NCI-H510A treated with DMSO at 0.1 percent for 48 hours (cell line): ENCODE measurements at places on chromosomes 6 and 20.

DNA sequence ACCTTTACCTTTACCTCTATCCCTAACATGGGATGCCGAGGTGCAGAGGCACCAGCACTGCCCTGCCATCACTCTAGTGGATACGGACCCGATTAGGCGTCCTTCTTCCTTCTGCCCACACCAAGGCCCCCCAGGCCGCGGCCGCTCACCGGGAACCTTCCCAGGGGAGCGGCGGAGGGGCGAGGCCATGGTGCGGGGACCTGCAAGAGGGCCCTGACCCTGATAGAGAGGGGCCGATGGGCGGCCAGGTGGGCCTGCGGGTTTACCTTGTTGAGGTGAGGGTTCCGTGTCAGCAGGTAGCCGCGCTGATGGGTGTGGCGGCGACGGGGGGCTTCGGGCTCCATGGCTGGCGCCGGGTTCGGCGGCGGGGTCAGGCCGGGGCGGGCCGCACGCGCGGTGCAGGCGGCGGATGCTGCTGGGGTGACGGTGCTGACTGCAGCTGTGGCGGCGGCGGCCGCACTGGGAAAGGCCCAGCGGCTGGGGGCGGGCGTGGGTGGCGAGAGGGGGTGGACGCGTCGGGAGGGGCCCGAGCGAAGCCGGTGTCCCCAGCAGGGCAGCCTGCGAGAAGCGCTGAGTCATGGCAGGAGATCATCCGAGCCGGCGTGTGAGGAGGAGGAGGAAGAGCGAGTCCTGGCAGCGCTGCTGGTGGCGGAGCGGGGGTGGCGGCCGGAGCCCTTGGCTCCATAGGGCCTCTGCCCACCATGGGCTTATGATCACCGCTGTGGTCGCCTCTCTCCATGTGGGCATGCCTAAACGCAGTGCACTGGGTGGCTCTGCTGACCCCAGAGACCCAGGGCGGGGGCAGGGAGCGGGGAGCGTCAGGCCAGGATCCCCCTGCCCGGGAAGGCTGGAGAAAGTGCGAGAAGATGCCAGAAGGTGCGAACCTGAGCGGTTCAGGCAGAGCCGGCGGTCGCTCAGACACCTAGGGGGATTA is at the start of gene ME1:
ME1 (minus strand) TSS at position 441 of the 934 bp plus-strand sequence; CDS start at position 344, 97 bp downstream.
- peak; percentile 49 for DNase-seq

- no peak for DNase-seq
Measured at GRCh38 chr6:130218134-130218533, 4.6 kb downstream of the SAMD3 start.

DNA sequence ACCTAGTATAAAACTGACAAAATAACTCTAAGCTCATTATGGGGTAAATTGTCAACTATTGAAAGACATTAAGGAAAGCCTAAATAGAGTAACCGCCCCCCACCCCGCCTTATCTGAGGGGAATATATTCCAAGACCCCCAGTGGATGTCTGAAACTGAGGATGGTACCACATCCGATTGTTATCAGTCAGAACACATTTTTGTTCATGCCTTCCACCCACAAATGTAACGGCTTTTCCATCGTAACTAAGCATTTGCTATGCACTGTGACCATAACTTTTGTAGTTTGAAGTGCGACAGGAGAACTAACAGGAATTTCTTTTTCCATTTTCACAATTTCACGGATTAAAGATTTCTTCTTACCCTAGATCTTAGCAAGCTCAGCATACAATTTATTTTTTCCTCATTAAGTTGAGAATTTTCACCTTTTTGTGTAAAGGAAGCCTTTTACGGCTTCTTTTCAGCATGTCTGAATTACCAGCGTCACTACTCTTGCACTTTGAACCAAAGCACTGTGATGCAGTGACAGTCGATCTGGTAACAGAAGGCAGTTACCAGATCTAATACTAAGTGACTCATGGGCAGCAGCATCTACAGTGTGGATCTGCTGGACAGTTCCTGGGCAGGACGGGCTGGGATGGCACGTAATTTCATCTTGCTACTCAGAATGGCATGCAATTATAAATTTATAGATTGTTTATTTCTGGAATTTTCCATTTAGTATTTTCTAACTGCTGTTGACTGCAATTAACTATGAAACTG is 11.8 kb downstream of the CFAP61 start:
- DNase-seq, result no peak

GRCh38 chr6:153172815-153173214 is 41.7 kb upstream of the RGS17 start:
- DNase-seq, result no peak

- DNase-seq, result peak; percentile 12
Measured at GRCh38 chr20:46774236-46774635, 64.8 kb downstream of the SLC2A10 start.

DNA sequence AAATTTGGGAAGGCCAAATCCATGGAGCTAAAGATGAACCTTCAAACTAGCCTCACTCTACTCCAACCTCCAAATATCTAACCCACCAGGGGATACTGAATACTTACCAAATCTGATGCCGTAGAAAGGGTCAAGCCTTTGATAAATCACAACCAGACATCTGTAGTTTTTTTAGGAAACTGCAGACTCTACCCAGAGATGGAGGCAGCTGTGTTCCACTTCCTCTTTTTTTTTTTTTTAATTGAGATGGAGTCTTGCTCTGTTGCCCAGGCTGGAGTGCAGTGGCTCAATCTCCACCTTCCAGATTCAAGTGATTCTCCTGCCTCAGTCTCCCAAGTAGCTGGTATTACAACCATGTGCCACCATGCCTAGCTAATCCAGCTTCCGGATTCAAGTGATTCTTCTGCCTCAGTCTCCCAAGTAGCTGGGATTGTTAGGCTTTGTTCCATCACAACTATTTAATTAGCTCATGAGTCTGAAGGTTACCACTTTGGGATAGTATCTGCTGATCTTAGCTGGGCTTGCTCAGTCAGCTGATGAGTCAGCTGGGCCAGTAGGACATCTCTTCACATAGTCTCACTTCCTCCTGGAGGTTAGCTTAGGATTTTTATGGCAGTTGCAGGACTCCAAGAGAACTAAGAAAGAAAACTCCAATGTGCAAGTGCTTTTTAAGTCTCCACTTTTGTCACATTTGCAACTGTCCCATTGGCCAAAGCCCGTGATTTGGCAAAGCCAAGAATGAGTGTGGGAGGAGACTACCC is 13.3 kb downstream of the FRK start:
- no peak for DNase-seq

DNA sequence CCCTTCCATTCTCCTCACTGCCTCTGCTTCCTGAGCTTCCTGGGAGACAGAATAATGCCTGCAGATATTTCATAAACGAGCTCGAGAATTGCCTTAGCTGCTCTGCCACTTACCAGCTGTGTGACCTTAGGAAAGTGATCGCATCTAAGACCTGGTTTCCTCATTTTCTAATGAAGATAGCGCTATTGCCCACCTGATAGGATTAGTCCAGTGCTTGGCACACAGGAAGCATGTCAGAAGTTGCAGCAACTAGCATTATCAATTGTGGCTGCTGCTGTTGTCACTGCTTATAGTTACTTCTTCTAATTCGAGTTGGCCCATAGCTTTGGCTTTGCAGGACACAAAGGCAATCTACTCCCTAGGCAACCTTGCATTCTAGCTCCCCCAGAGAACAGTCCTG is 305.5 kb upstream of the SGK1 start:
- DNase-seq, result no peak

DNA sequence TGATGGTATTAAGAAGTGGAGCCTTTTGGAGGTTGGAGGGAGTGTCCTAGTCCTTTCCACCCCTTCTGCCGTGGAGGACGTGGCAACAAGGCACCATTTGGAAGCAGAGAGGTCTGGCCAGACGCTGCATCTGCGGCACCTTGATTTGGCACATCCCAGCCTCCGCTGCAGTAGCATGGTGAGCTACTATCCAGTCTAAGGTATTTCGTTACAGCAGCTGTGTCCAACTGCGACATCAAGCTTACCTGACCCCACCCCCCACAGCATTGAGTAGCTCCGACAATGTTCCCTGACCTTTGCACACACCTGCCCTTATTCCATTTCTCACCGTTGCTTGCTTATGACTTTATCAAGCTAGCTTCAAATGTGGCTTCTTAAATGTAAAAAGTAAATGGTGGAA is 29.8 kb upstream of the SYNJ2 start:
- peak; percentile 15 for DNase-seq

DNA sequence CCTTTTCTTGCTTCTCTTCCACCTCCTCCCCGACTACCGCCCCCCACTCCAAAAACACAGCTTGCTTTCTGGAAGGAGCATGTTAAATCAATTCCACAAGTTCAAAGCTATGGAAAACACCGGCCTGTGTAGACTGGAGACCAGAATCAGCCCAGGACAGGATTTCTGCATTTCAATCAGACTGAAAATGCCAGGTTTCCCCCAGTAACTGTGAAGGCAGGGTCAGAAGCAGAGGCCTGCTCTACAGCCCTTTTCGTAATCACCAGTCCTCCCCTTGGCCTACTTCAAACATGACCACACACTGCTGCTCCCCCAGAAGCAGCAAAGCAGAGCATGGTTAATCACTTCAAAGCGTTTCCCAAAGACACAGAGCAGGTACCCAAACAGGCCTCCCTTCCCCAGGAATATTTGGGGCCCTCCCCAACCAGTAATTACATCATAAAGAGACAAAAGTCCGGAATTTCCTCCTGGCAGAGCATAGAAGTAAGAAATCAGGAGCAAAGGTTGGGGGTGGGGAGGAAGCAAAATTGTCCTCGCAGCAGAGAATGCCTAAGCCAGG is 38.4 kb downstream of the ZMYND8 start:
- DNase-seq, result no peak

- peak; percentile 96 for DNase-seq
Measured at GRCh38 chr6:150622941-150623874, 23.5 kb downstream of the PLEKHG1 start.

- no peak for DNase-seq
Measured at GRCh38 chr20:38841570-38841969, 36.1 kb downstream of the PPP1R16B start.

DNA sequence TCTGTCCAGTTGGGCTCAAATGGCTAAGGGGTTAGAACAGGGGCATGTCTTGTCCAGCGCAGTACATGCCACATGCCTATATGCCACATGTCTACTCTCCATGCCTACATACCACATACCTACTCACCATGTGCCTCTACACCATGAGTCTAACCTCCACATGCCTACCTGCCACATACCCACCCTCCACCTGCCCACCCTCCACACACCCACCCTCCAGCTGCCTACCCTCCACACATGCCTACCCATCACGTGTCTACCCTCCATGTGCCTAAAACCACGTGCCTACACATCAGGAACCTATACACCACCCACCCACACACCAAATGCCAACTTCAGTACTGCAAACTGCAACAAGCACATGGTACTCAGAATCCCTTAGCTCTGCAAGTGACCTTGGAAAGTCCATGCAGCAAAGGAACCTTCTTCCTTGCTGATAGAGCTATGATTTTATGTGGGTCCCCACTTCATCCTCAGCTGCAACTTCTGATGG is 113.0 kb upstream of the CST7 start:
- no peak for DNase-seq

DNA sequence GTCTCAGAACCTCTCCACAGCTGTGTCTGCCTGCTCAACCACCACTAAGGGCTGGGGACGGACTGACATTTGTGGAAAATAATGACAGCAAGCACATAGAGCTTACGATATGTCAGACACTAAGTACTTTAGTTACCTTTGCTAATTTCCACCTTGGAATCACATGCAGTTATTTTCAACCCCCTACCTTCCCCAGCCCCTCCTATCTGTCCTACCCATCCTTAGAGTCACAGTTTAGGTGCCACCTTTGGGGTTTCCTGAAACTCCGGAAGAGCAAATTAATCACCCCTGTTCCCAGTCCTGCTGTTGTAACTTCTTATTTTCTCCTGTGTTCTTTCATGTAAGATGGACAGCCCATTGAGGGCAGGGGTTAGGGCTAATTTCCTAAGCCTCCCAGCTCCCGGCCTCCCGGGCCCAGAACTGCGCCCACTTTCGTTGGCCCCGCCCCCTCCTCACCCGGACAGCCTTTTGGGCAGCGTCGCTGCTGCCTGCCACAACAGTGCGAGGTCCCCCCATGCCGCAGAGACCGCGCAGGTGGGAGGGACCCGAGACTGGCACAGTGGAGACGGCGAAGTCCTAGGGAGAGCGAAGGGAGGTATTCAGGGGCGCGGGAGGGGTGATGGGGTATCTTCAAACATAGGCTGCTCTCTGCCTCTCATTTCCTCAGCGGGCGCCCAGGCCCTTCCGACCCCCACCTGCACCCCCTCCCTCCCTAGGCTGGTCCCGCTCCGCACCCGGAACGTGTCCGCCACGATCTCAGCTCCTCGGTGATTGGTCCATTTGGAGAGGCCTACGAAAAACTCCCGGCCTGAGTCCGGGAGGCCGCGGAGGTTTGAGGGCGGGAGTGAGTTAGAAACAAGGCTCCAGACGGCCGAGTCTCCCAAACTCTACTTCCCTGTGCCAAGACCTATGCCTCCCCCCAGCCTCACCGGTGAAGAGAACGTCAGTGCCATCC is 1.1 kb downstream of the DDAH2 start:
- DNase-seq, result no peak

- DNase-seq, result no peak
Measured at GRCh38 chr6:129517288-129517687, 192.7 kb downstream of the ARHGAP18 start.

DNA sequence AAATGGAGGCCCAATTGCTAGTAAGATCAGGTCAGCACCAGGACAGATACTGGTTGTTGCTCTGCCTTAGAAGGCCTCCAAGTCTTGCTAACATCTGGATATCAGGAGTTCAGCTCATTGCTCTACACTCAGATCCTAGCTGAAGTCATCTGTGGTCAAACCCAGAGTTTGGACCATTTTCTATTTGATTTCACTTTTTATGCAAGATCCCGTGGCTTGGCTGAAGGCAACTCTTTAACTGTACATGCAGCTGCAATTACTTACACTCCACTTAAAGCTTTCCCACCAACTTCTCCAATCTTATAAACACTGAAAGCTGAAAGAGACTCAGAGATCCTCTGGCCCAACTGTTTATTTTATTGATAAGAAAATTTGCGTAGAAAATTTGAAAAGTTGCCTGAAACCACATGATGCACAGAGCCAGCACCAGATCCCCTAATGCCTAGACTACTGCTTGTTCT is 2.7 kb downstream of the SLC17A2 start:
- DNase-seq, result no peak

- DNase-seq, result no peak
Measured at GRCh38 chr6:75428204-75428603, 65.4 kb downstream of the FILIP1 start.

DNA sequence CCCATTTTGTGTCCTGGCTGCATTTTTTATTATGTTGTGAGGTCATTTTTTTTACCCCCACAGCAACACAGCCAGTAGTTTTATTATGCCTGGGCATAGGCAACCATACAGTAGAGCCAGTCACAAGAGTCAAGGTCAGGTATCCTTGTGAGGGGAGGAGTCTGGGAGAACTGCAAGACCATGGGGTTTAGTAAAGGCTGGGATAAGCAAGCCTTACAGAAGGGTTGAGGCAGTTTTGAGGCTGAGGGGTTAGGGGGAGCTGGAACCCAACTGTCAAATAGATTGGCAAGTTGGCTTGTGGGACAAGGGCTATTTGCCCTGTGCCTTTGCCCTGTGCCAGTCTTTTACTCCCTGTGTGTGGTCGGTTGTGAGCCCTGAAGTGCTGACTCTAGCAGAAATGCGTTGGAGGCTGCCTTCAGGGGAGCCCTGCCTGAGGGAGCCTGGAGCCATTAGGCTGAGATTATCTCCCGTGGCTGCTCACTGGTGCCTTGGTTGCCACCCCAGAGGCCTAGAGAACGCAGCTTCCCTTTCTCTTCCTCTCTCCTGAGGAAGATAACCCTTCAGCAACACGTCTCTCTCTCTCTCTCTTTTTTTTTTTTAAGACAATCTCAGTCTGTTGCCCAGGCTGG is 31.1 kb downstream of the RALY start:
- DNase-seq, result peak; percentile 32
